Lung microvascular endothelial cell (primary cell): ENCODE measurements at places on chromosomes 5 and 9. TPM values are rescaled to one million over a fixed set of nuclear protein-coding genes. Genes with fewer than 3 reads are reported as not detected.

Gene SYNPO
- 7.4 and 10.7 TPM in 2 replicates for total RNA-seq

Gene TMEM174
- not detected in 2 replicates for total RNA-seq

Gene FAM221B
- total RNA-seq: not detected in 2 replicates

Gene ASPN
- total RNA-seq: not detected in 2 replicates

Gene ORM2
- total RNA-seq: not detected in 2 replicates

Gene TJP2
- 46.0 and 48.4 TPM in 2 replicates for total RNA-seq

Gene FAM169A
- total RNA-seq: 1.3 and 2.4 TPM in 2 replicates

Gene TNFSF8
- total RNA-seq: not detected in 2 replicates

Gene C9orf50
- total RNA-seq: not detected in 2 replicates

Gene TRIM36
- 0.20 and 0.22 TPM in 2 replicates for total RNA-seq

Gene MARCHF6
- total RNA-seq: 31.8 and 44.0 TPM in 2 replicates
